ENCODE measurements at places on chromosomes 2 and 18.

DNA sequence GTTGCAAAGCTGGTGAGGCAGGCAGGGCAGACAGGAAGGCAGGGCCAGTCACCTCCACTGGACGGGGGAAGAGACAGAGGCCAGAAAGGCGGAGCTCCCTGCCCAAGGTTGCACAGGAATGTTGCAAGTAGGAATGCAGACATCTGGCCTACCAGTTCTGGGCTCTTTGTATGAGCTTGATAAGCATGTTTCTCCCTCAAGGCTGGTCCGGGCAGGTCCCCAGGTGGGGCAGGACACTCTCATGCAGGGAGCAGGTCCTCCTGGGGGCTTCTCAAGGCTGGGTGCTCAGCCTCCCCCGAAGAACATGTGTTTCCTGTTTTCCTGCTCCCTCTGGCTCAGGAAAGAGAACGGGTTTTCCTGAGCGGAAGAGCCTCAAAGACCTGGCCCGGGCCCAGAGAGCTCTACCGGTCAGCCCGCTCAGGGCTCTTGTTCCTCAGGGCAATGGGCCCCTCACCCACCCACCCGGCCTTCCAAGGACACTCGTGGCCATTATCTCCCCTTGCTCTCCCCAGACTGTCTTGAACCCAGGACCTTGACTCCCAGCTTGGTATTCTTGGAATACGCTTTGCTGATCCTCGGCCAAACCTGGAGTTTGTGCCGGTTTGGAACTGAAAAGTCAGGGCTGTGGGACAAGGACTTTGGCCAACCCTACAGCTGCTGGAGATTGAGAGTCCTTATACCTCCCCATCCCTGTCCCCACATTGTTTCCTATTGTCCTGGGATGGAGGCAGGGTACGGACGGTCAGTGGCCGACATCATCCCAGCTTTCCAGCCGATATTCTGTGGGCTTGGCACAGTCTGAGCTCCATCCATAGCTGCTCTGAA lies 87.7 kb upstream of the HAAO start:
- DNase-seq: no peak

DNA sequence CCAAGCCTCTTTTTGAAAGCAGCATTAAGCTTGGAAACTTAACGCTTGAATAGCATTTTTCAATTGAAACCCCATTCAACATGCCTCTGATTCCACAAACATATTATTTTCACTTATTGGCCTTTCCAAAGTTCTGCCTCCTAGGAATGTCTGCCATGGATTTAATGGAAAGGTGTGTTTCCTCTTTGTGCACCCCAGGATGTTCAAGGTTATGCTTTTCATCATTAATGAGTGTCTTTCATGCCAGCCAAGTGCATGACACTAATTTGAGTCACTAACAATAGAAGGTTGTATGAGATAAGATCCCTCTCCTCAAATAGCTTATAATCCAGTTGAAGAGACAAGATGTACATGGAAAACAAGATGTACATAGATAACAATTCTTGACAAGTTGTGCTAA lies 84.7 kb downstream of the ALPK2 start:
- no peak for DNase-seq

DNA sequence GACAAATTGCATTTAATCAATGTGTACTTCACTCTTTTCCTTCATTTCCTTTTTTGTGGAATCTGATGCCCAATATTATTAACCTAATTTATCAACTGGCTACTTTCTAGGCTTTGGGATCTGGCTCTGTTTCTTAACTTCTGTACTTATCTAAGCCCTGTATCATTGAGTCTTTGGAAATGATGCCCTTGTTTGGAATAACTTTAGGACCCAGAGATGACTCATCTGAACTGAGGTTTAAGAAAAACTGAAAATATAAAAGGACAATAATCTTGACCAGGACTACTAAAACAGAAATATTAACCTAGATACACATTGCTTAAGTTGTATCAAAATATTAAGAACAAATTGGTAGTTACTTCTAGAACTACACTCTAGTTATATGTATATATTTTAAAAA lies 600.8 kb downstream of the CPS1 start:
- no peak for DNase-seq

- DNase-seq: no peak
Measured at GRCh38 chr2:19670303-19670702, 231.5 kb downstream of the TTC32 start.

DNA sequence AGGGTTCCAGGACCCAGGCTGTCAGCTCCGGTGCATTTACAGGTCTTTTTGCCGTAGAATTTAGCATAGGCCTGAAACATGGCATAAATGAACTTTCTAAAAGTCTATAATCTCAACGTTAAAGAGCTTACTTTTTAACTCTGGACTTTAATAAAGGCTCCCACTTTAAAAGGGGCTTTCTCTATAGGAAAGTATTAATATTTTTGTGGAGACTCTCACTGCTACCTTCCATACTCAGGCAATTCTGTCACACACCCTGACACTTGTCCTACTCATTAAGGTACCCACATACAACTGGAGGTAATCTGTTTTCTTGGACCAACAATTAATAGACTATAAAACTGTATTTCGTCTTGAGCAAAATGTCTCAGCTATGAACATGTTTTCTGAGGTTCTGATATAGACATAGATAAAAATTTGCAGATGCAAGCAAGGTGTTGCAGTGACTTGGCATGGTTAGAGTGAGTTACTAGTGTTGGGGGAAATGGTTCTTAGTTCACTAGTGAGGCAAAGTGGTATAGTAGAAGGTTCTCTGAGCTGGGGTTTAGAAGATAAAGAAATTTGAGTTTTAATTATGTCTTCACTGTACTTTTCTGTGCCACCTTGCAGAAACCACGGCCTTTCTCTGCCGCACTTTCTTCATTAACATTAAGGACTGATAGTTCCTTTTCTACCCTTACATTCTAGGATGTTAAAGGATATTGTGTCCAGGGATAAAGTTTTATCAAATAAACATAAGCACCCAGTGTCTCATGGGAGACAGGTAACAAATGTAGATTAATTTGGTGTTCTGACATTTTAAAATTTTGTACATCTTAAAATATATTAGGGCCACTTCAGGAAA lies 10.8 kb upstream of the NR4A2 start:
- DNase-seq: no peak

GRCh38 chr2:38524580-38524979 lies 78.1 kb downstream of the HNRNPLL start:
- no peak for DNase-seq

DNA sequence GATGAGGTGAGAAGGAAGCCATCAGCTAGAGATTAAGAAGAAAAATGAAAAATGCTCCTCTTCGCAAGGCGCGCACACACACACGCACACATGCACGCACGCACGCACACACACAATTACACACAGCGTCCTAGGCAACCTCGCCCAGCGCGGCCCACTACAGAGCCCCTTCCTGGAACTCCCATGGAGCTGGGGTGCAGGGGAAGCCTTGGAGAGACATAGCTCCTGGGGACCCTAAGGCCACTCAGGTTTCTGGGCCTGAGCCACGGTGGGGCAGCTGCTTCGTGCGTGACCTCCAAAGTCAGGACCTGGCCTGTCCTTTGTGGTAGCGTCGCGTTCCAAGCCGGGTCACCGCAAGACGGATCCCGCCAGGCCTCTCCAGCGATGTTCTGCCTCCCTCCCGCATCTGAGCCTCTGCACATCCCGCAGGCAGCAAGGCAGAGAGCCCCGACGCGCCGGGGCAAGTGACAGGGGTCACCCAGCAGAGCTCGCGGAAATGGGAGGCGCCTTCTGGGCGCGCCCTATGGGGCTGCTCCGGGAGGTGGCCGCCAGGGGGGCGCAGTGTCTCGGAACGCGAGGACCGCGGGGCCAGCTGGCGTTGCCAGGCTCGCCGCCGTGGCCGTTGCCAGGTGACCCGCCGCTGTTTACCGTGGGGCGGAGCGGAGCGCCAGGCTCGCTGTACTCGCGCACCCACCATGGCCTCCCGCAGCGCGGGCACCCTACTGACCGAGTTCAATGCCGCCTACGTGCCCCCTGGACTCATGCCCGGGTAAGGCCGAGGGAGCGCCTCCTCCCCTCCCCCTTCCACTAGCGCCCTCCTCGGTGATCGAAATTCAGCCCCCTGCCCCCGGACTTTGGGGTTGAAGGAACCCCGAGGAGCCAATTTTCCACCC lies 79.0 kb downstream of the CIB4 start:
- DNase-seq: no peak
